ENCODE measurements at places on chromosomes 5 and 9.

- peaks cover 4% of the 10 kb centered on the region for H3K4me1 ChIP-seq
- no peak for DNase-seq
- no peaks in the 10 kb centered on the region for H3K27me3 ChIP-seq
- H3K36me3 ChIP-seq = peaks cover 56% of the 10 kb centered on the region
Measured at GRCh38 chr9:71966601-71967000, 55.2 kb downstream of the C9orf85 start.

DNA sequence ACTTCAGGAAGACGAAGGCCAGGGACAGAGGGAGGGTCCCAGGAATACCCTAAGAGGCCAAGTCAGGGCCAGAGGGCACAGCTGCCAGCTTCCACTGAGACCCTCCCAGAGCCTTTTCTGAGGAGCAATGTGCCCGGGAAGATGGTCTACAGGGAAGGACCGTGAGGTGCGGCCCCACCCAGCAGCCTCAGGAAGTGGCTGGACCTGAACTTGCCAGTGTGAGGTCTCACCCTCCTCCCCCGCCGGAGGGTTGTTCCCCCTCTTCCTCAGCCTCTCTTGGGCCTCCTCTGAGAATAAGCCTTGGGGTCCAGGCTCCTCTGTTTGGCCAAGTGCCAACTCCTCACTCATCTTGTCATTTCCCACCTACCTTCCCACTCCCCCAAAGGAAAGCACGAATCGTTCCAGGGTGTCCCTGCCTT lies 13.4 kb upstream of the SLC25A51 start:
- no peak overlapping the region for H3K27ac ChIP-seq
- H3K36me3 ChIP-seq = no peaks in the 10 kb centered on the region
- DNase-seq = no peak

- DNase-seq = no peak
- no peaks in the 10 kb centered on the region for H3K36me3 ChIP-seq
- peaks cover 9% of the 10 kb centered on the region for H3K4me1 ChIP-seq
- H3K4me3 ChIP-seq = no peak overlapping the region
Measured at GRCh38 chr5:100668511-100668910, 133.3 kb downstream of the FAM174A start.

GRCh38 chr5:166499447-166500240 lies 1791.8 kb upstream of the WWC1 start:
- H3K27me3 ChIP-seq = no peaks in the 10 kb centered on the region
- no peak overlapping the region for H3K4me3 ChIP-seq
- no peak for DNase-seq
- H3K27ac ChIP-seq = no peak overlapping the region
- no peaks in the 10 kb centered on the region for H3K36me3 ChIP-seq

GRCh38 chr9:92607088-92607487 lies 62.8 kb downstream of the IPPK start:
- H3K4me3 ChIP-seq = no peak overlapping the region
- no peak overlapping the region for H3K27ac ChIP-seq
- H3K27me3 ChIP-seq = no peaks in the 10 kb centered on the region
- DNase-seq = no peak
- H3K36me3 ChIP-seq = peaks cover 27% of the 10 kb centered on the region

- peak; percentile 46 for DNase-seq
- peaks cover 21% of the 10 kb centered on the region for H3K4me1 ChIP-seq
- no peak overlapping the region for H3K27ac ChIP-seq
- H3K27me3 ChIP-seq = no peaks in the 10 kb centered on the region
Measured at GRCh38 chr5:56200971-56201666, 32.0 kb downstream of the ANKRD55 start.
